Esophagus muscularis mucosa (tissue), 4 donors: ENCODE measurements at places on chromosomes 6 and 20.

DNA sequence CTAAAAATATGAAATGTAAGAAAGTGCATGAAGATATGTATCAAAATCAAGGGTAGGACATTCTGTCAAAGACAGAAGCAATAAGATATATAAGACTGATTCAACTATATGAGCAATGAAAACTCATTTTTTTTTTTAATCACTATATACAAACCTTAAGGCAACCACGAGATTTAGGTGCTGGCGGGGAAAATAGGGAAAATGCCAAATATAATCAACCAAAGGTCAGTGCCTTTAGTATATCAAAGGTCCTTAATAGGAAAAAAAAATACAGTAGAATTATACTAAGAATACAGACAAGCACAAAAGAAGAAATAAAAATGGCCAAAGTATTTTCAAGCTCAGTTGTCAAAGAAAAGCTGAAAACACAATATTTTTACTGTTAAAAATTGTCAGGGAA, 24.1 kb downstream of the SUPT3H start:
- DNase-seq, result no peak

DNA sequence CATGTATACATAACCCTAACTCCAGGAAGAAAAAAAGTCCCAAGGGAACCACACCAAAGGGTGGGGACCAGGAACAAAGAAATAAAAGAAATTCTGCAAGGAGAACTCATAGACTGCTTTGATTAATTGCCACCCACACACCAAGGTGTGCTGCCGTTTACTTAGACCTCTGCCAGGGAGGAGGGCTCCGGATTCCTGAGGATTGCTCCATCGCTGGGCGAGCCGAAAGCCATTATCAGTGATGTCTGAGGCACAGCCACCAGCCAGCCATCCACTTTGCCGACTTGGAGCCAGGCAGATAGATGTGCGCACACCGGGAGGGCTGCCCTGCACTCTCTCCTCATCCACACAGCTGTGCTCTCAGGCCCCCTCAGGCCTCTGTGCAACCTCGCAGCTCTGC, 272.7 kb upstream of the FOXQ1 start:
- DNase-seq, result no peak

GRCh38 chr6:3882431-3882830, 33.3 kb downstream of the FAM50B start:
- no peak for DNase-seq

DNA sequence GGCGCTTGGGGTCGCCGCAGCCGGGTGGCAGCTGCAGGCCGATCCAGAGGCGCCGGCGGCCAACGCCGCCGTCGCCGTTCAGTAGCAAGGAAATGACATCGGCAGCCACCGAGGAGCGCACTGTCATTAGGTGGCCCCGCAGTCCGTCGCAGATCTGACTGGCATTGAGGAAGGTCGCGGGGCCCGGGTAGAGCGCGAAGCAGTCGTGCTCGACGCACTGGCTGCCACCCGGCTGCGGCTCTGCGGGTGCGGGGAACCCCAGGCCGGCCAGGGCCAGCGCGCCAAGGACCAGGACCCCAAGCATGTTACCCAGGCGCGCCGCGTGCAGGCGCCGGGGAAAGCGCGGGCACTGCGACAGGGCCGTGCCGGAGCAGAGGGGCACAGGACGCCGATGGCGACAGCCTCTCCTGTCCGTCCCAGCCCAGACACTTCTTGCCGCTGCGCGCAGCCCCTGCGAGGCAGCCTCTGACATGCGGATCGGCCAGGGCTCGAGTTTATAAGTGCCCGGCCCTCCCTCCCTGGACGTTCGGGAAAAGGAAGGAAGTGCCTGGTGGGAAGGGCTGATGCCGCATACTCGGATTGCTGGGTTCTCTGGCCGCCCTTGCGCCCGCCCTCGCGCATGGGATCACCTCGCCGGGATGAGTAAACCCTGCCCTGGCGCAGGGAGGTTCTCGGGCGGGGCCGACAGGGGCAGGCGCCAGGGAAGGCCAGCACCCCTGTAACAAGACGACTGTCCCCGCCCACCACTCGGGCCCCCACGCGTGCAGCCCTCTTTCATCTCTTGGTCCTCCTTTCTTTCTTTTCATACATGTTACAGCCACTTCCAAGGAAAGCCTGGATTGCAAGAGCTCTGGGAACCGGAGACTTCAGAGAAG, at the start of gene THBD:
TSS of gene THBD (minus strand) at position 472 of the 875 bp plus-strand sequence. CDS start at position 304, 168 bp downstream.
- peak; percentile 95 for DNase-seq

DNA sequence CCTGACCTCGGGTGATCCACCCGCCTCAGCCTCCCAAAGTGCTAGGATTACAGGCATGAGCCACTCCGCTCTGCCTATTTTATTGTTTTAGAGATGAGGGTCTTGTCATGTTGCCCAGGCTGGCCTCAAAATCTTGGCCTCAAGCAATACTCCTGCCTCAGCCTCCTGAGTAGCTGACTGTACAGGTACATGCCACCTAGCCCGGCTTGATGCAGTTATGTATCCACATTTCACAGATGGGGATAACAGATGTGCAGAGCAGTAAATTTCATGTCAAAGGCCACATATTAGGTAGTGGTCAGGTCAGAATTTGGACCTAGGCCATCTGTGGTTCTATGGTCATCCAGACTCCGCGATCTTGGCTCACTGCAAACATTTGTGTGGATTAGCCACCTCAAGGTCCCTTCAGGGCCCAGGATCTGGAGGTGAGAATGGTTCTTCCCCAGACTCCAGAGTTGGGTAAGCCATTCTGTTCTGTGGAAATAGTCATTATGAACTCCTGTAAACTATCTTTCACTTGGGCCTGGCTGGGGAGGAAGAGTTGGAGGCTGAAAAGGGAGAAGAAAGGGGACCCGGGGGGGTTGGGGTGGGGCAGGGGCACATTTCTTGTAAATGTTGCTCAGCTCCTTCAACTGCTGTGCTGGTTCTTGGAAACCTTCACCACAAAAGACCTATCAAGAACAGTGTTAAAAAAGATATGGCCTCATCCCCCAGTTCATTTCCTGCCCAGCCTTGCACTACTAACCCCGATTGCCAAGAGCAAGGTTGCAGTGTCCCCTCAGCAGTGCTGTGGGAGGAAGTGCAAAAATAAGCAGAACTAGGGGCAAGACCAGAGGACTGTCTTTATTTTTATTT, 13.0 kb downstream of the PIM1 start:
- no peak for DNase-seq

GRCh38 chr6:86217906-86218305, 575.2 kb upstream of the SYNCRIP start:
- no peak for DNase-seq

DNA sequence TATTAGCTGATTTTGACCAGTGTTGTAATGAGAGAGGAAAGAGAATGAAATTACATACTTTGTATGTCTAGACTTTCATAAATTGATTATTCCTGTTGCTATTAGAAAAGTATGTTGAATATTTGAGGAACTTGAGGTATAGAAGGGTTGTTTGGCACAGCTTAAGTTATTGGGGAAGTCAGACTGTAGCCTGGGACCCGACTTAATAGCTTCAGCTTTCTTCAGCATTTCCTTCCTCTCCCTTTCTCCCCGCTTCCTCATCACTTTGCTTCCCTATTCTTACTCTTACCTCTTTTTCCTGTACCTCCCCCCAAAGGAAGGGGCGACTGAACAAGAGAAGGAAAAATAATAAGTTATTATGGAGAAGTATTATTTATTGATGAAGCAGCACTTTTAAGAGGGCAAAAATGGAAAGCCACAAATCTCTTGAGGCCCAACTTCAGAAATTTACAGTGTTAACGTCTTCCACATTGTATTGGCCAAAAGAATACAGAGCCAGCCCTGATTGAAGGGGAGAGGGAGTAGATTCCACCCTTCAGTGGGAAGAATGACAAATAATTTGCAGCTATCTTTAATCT, 7.4 kb downstream of the SENP6 start:
- DNase-seq, result no peak

- DNase-seq, result no peak
Observed at GRCh38 chr6:32718879-32719278, 22.3 kb upstream of the HLA-DQA2 start.

GRCh38 chr20:10404959-10405530, 29.0 kb downstream of the MKKS start:
- no peak for DNase-seq

GRCh38 chr6:169709293-169709692, 7.4 kb downstream of the C6orf120 start:
- no peak for DNase-seq

GRCh38 chr6:18538315-18538714, 151.2 kb downstream of the RNF144B start:
- DNase-seq, result no peak

DNA sequence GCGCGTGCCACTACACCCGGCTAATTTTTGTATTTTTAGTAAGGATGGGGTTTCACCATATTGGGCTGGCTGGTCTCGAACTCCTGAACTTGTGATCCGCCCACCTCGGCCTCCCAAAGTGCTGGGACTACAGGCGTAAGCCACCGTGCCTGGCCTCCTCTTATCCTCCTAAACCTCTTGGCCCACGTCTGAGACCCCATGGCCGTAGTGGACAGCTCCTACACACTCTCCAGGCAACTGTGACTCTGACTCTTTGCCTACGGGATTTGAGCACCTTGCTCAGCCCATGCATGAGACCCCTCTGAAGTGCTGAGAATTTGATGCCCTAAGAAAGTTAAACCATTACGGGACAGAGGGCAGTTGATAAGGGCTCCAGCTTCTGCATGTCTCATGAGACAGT, 25.0 kb downstream of the PERP start:
- no peak for DNase-seq

- no peak for DNase-seq
Observed at GRCh38 chr6:29589423-29590048, 4.6 kb downstream of the OR2H2 start.

DNA sequence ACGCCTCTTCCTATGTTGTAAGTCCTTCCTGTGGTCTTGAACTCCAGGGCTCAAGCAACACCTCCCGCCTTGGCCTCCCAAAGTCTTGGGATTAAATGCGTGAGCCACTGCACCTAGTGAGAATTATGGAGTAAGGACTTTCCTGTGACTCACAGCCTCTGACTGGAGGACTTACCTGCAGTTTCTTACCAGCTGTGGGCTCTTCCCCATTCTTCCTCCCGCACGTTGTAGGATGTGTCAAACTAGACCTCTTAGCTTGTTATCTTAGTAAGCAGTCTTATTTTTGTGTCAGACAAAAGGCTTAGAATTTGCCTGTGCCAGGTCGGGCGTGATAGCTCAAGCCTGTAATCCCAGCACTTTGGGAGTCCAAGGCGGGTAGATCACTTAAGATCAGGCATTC, 30.9 kb downstream of the BAK1 start:
- DNase-seq, result no peak

- DNase-seq, result no peak
Observed at GRCh38 chr6:152471456-152472265, 165.5 kb downstream of the SYNE1 start.

DNA sequence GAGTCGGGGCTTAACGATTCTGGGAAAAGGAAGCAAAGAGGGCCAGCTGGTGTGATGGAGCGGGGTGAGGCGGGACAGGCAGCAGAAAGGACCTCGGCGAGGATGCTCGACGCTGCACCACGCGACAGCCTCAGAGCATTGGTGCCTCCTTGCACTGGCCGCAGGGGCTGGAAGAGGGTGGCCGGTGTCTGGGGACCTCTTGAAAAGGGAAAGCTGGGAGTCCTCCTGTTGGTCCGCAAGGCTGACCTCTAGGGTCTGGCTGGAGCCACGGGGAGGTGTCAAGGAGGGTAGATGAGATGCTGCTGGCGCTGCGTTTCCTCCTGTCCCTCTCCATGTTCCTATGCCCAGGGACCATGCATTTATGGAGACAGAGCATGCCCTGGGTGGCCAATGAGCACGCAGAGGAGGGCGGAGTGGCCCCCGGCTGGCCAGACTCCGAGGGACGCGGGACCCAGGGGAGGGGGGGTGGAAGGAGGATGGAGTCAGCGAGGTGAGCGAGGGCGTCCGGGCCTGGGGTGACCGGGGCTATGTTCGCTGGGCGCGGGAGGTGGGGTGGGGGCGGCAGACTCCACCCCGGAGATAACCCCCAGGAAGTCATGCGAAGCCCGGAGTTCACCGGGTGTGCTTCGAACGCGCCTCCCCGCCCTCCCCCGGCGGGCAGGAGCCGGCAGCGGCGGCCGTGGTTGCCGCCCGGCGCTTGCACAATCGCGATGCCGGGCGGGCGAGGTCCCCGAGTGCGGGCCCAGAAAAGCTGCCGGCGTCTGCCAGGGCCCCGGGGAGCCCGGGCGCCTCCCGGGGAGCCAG, at the start of gene CYP24A1:
TSS of gene CYP24A1 (minus strand) at position 334 of the 804 bp plus-strand sequence. CDS start 407 bp downstream, outside the sequence.
- DNase-seq, result no peak

- no peak for DNase-seq
Observed at GRCh38 chr20:44990425-44990824, 24.1 kb downstream of the STK4 start.

DNA sequence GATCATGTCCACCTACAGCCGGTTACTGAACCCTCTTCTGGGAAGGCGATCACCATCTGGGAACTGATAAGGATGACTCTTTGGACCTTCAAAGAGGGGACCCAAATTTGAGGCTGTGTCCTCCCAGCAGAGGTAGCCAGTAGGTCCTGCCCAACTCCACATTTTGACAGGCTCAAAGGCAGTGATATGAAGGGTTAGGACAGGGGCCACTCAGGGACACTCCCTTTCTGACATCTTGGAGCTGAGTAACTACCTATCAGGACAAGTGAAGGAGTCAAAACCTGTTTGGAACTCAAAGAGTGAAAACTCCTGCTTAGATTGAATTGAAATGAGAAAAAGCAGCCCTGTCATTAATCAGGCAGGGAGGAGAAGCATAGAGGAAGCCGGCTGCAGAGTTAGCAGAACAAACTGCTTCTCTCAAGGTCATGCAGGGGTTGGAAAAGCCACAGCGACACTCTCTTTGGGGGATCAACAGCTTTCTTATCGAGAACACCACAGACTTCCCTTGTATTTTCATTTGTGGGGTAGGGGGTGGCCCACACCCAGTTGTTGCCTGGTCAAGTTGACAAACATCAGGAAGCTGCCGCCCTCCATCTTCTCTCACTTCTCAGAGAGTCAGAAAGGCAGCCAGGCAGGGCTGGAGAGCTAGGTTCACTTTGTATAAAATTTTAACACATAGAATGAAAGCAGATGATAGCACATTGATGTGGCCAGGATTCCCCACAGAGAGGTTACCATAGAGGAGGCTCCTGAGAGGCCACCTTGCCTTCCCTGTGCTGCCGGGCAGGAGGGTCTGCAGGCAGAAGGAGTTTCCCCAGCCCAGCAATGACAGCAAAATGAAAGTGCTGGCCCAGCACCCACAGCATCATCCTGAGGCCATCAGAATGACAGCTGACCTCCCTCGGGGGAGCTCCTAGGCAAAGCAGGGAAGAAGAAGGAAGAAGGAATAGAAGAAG, 47.6 kb downstream of the AGPAT4 start:
- DNase-seq, result no peak

DNA sequence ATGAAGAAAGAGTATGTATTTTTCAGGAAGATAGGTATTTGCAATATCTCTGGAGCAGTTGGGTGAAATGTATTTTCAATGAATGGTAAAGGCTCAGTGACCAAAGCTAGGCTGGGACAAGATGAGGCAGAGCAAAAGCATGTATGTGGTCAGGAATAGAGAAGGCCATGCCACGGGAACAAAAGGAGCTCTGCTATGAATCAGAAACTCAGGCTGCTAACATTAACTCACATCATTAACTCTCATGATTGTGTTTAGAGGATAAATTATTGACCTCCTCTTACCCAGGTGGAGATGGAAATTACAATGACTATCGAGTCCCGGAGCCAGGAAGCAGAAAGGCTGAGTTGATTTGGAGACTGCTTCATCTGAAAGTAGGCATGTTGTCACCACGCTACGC, 220.2 kb downstream of the FUT9 start:
- DNase-seq, result no peak
